HEK293T (cell line): ENCODE measurements at places on chromosomes 11 and 22.

DNA sequence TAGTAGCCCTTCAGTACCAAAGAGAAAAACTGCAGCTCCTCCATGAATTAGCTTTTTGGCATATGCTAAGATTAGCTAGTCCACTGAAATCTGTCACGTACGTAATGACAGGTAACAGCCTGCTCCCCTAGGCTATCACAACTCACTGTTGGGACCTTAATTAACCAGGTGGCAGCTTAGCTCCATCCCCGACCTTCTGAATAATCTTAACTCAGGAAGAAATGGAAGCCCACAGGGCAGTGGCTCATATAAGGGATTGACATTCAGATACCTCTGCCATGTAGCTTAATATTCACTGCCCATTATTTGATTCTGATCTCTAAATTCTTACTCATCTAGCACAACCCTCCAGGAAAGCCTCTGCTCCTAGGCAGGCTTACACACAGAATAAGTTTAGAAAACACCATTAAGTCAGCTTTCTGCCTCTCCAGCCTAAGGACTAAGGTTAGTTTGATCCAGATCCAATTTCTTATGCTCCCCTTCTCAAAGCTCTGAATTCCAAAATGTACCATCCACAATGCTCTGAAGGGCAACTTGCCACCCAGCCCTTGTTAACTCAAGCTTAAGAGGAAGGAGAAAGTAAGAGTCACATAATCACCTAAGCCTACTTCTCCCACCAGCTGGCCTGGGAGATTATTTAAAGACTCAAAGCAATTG, 5.0 kb downstream of the HSPA8 start:
- DNase-seq, result no peak

- DNase-seq, result no peak
Measured at GRCh38 chr11:68996376-68997123, 15.8 kb upstream of the MRGPRD start.

DNA sequence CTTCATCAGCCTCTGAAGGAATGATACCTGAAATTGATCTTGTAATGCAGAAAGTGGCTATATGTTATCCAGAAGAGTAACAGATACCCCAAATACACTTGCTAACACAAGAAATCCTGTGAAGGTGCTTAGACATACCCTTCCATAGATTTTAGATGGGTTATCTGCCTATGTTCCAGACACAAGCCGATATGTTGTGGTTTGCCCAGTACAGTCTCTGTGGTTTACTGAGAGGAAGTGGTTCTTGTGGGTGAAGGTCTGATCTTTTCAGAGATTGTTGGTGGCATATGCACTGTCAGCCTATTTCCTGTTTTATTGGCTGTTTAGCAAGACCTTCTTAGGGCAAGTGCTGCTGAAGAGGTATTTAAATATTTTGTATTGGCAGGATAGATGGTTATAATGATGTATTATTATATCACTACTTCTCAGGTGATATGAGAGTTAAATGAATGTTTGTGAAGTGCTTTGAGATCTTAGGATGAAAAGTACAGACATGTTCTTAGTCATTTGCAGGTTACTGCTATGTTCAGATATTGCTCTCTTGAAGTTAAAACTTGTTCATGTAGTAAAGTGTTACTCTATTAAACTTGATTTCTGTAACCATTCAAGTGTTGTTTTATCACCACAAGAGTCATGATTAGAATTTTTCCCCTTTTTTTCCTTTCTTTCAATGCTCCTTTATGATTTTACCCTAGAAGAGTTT, 8.2 kb downstream of the ARHGEF12 start:
- no peak for DNase-seq

- DNase-seq, result no peak
Measured at GRCh38 chr22:21587803-21588611, 20.5 kb downstream of the UBE2L3 start.

DNA sequence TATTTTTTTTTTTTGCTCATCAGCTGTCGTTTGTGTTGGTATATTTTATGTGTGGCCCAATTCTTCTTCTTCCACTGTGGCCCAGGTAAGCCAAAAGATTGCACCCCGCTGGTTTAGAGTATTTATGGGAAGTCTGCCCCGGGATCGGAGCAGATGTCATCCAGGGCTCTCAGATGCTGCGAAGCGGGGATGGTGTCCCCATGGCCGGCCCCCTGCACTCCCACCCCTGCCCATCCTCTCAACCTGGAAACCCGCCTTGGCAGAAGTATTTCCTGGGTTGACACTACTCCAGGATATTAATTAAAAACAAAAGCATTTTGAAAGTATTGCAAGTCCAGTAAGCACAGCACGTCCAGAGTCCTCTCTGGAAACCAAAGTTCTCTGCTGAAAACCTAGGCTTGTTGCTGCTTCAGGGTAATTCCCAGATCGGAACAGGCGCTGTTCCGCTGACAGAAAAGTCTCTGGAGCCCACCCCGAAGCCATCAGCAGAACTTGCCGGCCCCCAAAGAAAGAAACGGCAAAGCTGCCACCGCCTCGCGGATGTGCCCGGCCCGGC, 833 bp downstream of the SCUBE2 start:
- DNase-seq, result no peak

- DNase-seq, result no peak
Measured at GRCh38 chr11:134518616-134519389, 106.8 kb upstream of the B3GAT1 start.

DNA sequence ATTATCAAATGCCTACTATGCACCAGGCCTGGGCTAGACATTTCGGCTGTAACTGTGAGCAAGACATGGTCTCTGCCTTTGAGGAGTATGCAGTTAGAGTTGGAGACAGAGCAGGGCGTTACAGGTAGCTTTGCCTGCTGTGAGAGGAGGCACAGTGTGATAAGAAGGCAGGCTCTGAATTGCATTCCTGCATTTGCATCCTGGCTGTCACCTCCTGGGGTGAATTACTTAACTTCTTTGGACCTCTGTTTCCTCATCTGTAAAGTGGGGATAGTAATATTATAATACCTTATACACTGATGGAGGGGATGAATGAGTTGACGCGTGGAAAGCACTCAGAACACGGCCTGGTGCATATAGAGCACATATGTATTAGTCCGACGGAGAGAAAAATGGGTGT, 118.1 kb upstream of the ARHGAP20 start:
- no peak for DNase-seq

DNA sequence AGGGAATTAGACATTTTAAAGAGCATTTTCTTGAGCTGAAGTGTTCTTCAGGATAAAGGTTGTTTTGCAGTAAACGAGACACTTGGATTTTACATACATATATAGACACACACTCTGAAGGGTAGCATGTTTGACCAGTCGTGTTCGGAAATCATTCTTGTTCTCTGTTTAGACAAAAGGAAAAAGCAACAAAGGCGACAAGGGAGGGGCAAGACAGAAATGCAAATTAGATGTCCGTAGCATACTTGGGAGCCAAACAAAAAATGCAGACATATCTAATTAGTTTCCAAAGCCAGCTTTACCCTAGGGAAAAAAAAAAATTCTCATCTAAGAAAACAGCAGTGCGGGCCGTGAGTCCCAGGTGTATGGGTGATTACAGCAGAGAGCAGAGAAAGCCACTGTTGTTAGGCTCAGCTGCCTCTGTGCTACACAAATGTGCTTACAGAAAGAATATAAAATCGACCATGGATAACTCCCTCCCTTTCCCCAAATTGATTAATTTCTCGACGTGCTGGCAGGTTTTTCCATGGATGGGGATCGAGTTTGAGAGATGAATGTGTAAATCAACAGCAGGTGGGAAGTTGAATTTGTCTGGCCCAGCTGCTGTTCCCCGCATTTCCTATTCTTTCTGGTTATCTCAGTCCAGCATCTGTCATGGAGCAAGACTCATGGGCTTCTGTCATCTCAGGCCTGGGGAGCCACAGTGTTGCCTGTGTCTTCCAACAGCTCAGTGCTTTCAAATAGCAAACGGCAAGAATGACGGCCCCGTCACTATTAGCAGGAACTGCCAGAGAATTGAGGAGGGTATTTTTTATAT, 176.5 kb upstream of the TTC12 start:
- no peak for DNase-seq

GRCh38 chr11:127454856-127455255, 454.3 kb upstream of the KIRREL3 start:
- no peak for DNase-seq
